Cerebellum (tissue), 4 donors: ENCODE measurements at places on chromosomes 6 and 20.

DNA sequence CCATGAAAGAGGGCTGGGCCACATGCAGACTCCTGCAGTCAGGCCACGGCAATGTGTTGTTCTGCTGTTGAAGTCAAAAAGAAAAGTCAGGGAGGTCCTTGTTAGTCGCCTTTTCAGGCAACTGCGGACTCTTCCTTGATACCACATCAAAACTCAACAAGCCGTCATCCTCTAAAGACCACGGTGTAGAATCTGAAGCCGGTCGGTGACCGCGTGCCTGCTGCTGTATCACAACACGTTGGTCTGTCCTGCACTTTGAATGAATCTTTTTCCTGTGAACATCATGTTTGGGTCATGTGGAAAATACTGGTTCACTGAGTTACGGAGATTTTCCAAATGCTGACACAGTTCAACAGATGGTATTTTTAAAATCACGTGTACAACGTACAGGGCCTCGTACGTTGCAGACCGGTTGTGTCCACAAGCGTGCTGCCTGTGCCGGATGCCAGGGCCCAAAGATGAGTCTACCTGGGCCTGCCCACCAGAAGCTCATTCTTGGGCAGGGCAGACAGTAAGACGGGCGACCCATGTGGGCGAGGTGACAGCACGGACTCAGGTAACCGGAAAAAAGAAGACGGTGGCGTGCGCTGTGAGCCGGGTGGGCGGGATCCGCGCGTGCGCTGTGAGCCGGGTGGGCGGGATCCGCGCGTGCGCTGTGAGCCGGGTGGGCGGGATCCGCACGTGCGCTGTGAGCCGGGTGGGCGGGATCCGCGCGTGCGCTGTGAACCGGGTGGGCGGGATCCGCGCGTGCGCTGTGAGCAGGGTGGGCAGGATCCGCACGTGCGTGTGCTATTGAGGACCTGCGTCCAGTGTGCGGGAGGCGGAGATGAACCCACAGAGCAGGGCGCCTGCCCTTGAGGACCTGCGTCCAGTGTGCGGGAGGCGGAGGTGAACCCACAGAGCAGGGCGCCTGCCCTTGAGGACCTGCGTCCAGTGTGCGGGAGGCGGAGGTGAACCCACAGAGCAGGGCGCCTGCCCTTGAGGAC lies 114.5 kb downstream of the FAM120B start:
- DNase-seq: no peak

DNA sequence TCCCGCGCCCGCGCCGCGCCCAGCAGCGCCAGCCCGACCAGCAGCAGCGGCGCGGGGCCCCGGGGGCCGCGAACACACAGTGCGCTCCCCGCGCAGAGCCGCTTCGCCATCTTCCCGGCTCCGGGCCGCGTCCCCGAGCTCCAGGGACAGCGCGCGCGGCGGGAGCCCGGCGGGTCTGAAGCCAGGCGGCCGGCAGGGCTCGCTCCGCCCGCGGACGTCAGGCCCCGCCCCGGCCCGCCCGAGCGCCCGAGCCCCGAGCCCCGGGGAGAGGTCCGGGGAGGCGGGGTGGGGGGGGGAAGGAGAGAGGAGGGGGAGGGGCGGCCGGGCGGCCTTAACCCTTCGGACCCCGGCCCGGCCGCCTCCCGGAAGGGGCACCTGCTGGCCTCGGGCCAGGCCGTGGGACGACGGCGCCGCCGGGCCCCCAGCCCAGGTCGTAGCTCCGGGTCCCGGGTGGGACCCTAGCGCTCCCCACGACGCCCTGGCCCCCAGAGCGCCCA lies at the start of gene LAMA5:
TSS of gene LAMA5 (minus strand) at position 177 of the 497 bp plus-strand sequence. CDS start at position 110, 67 bp downstream.
- DNase-seq: peak; percentile 82

DNA sequence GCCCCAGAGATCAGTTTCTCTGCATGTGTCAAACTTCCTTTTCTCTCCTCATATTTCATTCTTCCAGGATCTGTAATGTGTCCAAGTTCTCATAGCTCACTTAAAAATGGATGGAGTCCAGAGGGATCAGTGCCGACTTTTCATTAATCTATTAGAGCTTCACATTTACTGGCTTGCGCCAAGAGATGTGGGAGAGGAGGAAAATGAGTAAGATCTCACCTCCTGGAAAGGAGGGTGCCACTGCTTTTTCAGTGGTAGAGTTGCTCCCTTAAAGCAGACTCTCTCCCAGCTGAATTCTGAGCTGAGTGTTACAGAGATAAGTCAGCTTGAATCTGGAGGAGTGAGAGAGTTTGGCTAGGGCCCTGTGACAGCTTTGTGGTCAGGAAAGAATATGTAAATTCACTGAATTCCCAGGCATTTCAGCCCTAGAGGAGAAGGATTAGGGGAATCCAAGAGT lies 175.9 kb downstream of the SOX4 start:
- no peak for DNase-seq

DNA sequence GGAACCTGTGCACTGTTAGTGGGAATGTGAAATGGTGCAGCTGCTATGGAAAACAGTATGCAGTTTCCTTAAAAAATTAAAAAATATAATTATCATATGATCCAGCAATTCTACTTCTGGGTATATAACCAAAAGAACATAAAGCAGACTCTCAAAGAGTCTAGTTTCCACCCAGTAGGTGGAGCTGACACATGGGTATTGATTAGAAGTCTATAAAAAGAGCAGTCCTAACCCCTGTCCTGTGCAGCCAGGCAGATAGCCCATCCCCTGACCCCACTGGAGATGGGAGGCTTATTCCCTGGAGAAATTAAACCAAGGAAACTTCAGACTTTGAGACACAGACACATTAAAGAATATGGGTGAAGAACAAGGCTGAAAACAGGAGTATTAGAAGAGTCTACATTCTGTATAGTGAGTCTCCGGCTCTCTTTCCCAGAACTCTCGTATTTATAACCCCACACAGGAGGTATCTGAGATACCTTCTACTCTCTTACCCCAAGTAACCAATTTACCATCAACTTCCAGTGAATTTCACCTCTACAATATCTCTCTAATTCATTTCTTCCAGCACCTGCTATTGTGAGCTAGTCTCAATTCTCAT lies 92.3 kb downstream of the SEL1L2 start:
- no peak for DNase-seq

GRCh38 chr6:30678964-30679726 lies 6.3 kb upstream of the DHX16 start:
- peak; percentile 82 for DNase-seq

DNA sequence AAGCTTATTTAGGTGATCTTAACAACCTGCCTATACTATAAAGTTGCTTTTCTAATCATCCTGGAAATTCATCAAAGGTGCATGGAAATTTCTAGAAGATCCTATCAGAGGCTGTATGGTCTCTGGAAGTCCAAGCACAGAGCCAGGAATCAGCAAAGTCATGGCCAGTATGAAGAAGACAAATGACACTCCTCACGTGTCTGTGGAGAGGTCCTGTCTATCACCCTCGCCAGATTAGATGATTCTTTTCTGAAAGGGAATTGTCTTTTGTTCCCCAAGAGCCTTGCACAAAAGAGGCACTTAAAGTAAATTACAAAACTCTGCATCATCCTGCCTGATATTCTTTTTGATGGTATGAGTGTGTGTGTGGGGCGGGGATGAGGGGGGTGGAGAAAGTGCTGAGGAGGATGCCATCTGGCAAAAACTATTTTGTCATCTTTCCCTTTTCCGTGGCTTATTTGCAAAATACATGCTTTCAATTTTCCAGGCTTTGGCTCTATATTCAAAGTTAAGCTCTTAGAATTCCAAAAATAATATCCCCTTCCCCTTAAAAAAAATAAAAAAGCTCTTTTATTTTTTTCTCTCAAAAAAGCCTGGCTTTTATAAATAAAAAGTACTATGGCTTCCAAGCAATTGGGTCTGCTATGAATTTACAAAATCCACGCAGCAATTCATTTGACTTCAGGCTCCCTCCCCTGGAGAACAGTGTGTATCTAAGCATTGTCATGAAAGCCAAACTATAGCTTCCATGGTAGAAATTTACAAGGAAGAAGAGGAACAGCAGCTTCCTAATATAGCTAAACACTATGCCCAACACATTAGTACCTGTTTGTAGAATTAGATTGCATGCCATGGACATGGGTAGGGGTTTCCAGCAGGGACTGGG lies 185.2 kb upstream of the ARG1 start:
- no peak for DNase-seq

DNA sequence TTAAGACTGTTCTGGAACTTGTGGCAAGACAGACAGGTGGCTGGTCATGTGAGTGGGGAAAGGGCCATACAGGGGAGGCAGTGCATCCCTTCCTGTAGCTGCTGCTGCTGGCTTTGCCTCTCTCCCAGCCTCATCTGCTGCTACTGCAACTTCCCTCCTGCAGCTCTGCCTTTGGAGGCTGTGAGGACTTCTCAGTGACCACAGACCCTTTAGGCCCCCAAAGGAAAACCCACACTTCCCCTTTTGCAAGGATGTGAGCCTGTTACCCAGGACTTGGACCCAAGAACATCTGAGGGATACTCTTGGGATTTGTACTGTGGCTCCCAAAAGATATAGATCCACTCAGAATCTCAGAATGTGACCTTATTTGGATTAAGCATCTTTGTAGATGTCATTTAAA lies 91.0 kb downstream of the TMEM170B start:
- DNase-seq: no peak

GRCh38 chr6:117449549-117450439 lies 24.1 kb upstream of the ROS1 start:
- DNase-seq: peak; percentile 25

DNA sequence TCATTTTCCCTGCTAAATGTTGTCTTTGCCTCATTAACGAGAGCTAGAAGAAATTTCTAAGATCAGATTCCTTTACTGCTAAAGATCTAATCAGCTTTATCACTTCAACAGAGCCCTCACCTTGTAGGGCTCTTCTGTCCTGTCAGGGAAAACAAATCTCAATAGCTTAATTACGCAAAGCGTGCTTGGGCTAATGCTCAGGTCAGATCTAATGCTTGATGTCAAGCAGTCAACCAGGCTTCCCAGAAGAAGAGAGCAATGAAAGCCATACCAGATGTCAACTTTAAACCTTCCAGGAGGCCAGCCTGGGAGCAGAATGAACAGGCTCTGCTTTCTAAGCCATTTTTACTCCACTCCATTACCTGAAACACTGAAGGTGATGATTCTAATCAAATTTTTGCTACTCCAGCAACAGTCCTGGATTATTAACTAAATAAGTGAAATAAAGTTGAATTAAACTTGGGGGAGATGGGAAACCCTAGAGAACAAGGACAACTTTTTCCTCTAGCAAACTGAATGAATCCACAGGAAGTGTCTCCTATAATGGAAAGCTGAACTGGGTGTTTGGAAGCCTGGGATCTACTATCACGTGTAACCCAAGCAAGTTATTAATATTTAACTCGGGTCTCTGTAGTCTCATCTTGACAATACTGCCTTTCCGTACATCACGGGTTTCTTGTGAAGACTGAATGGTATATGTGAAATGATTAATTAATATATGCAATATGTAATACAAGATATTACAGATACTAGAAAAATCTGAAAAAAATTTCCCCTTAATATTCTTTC lies 273.7 kb downstream of the PTPRK start:
- no peak for DNase-seq

DNA sequence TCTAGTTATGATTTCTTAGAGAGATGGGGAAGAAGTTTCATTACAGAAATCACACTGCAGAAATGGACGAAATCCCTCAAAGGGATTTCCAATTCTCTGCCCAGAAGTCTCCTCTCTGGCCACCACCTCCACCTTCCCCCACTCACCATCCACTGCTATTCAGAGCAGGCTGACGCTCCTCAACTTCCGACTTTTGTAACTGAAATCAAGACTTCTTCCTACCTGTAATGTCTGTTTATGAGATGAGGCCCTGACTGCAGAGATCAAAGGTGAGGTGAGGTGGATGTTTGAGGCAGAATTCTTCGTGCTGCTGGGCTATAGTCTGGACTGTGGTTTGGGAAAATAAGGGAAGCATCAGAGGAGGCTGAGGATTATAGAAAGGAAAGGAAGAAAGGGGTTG lies 385.2 kb upstream of the ARID1B start:
- DNase-seq: no peak

DNA sequence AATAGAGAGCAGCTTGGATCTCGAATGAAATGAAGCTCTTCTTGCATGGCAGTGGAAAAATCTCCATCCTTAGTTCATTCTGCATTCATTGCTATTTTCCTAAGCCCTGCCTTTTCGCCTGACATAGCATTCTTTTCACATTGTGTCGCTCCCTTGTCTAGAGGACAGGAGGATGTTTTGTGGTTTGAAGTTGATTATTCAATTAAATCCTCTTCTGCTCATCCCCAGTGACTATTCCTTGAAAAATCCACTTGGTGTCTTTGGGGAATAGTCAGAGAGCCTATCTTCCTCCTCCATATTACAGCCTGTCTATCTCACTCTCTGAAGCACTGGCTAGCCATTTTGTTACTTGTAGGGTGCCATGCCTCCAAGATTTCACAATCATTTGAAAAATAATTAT lies 161.2 kb downstream of the KLHL32 start:
- no peak for DNase-seq

- DNase-seq: no peak
Observed at GRCh38 chr6:42390228-42390934, 61.3 kb downstream of the TRERF1 start.

GRCh38 chr6:144564202-144564601 lies 279.1 kb downstream of the UTRN start:
- no peak for DNase-seq

- DNase-seq: peak; percentile 17
Observed at GRCh38 chr6:31683591-31683990, 2.7 kb upstream of the LY6G5C start.
